ENCODE measurements at places on chromosomes 11 and 22.

- DNase-seq, result no peak
Observed at GRCh38 chr11:101341578-101341977, 212.0 kb upstream of the PGR start.

- no peak for DNase-seq
Observed at GRCh38 chr11:86518211-86518610, 143.5 kb downstream of the CCDC81 start.

GRCh38 chr11:13183094-13183825 is 94.3 kb upstream of the BMAL1 start:
- peak; percentile 63 for DNase-seq

GRCh38 chr11:120563703-120564572 is 52.4 kb downstream of the GRIK4 start:
- no peak for DNase-seq

DNA sequence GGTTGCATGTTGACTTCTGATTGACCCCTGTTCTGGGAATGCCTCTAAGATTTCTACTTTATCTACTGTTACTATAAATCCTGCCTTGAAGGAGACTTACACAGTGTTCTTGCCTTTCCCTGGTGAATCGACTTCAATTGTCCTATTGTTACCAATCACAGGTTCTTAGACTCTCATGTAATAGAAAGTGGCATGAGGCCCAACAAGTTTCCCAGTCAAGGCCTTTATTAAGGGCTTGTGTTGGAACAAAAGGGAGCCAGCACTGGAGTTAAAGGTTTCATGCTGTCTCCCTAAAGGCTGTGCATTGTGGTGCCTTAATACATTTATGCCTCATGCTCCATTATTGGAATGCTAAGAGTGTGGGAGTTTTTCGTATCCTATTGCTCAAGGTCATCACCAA is 23.3 kb downstream of the MS4A2 start:
- DNase-seq, result no peak

GRCh38 chr11:72139500-72139899 is 4.0 kb downstream of the FOLR3 start:
- DNase-seq, result no peak

DNA sequence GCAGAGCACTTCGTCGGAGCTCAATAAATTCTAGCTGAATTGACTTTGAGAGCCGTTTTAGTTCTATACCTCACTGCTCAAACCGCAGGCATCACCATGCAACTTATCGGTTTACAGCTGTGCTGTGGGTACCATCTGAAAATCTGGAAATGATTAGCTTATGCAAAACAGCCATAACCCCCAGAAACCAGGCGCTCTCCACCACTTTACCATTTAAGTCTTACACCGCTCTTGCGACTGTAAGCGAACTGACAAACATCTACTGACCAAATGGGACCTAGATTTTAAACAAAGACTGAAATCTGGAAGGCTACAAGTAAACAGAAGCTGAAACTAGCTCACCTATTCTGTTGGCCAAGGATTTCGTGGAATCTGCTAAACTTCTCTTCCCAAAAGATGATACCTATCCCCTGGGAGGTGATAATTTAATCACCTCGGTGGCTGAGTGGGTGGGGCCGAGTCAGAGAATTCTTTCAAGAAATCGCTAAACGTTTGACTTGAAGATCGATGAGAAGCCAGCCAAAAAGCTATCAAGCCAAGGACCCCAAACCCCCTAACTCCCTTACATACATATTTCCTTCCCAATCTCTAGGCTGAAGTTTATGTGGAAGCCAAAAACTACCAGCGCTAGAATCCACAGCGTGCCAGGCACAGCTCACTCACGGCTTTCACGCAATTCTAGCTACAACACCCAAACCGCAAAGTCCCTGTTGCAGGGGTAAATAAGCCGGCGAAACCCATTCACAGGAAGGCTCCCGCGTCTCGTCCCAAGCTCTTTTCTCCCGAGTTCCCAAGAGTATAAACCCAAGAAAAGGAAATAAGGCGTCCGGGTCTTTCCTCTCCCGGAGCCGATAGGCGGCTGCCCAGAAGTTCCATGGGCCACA is 644 bp downstream of the SPTY2D1 start:
- DNase-seq, result no peak

DNA sequence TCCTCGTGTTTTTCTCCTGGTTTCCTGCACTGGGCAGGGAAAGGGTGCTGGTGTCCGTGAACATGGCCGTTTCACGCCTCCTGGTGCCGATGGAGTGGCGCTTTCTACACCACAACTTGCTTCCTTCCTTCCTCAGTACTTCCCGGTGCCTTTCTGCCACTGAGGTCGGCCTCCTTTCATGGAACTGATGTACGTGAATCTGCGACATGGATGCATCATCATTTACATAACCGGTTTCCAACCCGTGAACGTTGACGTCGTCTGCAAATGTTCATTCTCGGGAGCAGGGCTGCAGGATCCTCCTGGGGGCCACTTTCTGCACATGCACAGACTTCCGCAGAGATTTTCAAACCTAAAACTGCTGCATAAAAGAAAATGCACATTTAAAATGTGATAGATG is 474.4 kb downstream of the BRD1 start:
- no peak for DNase-seq

DNA sequence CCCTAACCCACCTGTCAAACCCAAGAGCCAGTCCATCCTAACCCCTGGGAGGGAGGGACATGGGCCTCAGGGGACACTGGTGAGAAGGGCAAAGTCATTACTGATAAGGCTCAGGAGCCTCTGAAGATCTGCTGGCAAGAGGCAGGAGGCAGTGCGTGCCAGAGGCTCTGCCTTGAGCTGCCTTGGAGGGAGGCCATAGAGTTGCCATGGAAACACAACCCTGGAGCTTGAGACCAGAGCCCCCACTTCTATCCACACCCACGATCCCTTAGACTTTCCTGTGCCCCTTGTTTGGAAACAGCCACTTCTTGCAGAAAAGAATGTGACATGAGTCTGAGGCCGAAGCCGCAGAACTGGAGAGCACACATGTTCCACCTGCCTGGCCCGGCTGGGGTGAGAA is 89.7 kb upstream of the CSNK2A3 start:
- no peak for DNase-seq

DNA sequence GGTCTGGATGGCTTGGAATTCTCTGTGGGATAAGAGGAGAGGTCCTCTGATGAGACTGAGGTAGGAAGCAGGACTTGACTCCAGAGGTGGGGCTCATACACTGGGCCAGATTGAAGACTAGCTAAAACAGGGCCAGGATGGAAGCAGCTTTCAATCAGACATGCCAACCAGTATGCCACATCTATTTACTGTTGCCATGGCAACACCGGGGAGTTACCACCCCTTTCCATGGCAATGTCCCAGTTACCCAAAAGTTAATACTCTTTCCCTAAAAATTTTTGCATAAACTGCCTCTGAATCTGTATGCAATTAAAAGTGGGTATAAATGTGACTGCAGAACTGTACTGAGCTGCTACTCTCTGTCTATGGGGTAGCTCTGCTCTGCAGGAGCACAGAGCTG is 247.5 kb upstream of the ZBED5 start:
- DNase-seq, result no peak

DNA sequence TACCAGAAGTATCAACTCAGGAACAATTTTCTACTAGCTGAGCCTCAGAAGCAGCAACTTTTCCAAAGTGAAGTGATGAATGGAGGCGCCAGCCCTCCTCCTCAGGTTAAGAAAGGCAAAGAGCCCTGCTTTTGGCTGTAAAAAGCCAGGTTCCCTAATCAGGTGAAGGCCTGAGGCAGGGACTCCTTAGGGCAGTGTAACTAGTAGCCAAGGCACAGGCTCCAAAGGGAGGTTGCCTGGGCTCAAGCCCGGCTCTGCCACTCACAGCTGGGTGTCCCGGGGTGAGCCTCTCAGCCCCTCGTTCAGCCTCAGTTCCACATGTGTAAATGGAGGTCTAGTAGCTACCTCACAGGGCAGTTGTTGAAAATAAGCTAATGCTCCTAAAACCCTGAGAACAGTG is 19.5 kb downstream of the TSKU start:
- DNase-seq, result no peak

DNA sequence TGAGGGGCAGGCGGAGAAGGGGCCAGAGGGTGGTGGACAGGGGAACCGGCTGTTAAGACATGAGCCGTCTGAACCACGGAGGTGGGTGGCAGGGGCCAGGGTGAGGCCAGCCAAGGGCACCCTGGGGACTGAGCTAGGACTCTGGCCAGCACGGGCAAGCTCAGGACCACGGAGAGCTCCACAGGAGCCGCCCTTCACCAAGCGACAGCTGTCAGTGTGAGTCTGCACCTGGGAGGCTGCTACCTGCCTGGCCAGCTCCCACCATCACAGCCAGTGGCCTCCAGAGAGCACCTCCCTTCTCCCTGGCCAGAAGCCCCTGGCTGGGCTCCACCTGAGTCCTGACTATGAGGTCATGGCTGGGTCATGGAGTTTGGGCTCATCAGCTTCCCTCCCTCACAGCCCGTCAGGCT is 21.6 kb downstream of the MGAT3 start:
- DNase-seq, result peak; percentile 48

GRCh38 chr11:86623041-86623621 is 49.3 kb downstream of the ME3 start:
- DNase-seq, result no peak

DNA sequence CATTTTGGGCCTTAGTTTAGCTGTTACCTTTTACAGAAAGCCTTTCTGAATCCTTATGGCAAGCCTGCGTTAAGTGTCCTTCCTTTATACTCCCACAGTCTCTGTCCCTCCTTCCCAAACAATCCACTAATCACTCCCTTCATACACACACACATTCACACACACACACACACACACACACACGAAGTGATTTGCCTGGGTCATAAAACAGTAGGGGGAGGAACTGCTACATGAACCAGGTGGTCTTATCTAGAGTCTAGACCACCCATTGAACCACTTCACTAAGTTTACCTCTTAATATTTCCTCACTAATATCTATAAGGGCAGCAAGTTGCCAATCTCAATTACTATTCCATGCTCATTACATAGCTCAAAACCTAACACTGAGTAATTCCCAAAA is 196.7 kb upstream of the GUCY1A2 start:
- DNase-seq, result no peak

- no peak for DNase-seq
Observed at GRCh38 chr11:66063900-66064299, 6.2 kb upstream of the PACS1 start.

- DNase-seq, result no peak
Observed at GRCh38 chr22:33682927-33683326, 237.3 kb downstream of the LARGE1 start.

- DNase-seq, result no peak
Observed at GRCh38 chr11:44319170-44319551, 9.2 kb upstream of the ALX4 start.

GRCh38 chr22:48884324-48884723 is 943.3 kb downstream of the BRD1 start:
- no peak for DNase-seq

DNA sequence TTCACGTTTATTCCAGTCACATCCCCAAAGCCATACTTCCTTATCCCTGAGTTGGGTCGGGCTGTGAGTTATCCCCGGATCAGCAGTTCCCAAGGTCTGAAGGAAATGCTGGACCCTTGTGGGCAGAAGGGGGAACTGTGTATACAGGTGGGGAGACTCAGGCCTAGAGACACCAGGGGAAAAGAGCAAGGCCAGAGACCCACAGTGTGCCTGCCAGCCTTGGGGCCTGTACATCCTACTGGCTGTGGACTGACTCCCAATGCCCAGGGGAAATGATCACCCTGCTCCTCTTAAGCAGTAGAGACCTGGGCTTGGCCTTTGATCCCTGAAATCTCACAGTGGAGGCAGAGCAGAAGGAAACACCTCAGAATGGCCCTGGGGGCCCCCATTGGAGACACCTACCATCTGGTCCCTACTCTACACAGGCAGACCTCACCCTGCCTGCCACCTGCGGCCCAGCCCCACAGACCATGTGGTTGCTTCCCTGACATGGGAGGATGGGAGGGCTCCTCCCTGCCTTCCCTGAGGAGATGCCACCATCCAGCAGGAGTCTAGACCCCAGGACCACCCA is 1.3 kb downstream of the SELENOM start:
- DNase-seq, result peak; percentile 5

DNA sequence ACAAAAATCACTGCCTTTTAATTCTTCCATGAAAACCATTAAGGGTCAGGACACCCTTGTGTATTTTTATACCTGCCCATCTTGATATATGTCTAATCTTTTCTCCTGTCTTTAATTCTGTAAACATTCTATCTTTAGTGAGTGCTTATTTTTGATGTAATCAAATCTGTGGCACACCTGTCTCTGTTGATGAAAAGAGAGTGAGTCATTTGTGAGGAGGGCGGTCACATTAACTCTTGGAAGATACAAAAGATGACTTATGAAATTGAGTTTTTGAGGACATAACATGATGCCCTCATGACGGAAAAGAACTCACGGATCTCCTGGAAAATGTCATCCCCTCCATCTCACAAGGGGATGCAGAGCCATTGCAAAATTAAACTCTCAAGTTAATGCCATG is 206.5 kb upstream of the PGR start:
- DNase-seq, result no peak

- DNase-seq, result peak; percentile 99
Observed at GRCh38 chr11:70233511-70233934, 30.4 kb downstream of the FADD start.

- DNase-seq, result no peak
Observed at GRCh38 chr11:11993839-11994238, 14.6 kb downstream of the DKK3 start.

- no peak for DNase-seq
Observed at GRCh38 chr11:126573325-126573978, 218.0 kb downstream of the ST3GAL4 start.

GRCh38 chr22:22955866-22956535 is 68.4 kb downstream of the IGLL5 start:
- peak; percentile 49 for DNase-seq

DNA sequence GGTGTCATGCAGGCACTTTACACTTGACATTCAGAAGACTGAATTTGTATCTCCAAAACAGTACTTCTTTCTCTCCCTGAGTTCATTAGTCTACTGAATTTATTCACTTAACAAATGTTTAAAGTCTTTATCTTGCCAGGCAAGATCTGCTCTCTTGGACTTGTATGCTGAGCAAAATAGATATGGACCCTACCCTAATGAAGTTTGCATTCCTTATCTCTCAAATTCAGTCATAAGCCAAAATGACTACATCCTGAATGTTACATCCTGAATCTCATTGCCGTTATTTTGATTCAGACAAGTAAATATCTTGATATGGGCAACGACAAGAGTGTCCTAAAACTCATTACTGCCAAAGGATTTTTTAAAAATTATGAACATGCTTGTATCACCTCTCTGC is 29.7 kb downstream of the FAR1 start:
- no peak for DNase-seq

DNA sequence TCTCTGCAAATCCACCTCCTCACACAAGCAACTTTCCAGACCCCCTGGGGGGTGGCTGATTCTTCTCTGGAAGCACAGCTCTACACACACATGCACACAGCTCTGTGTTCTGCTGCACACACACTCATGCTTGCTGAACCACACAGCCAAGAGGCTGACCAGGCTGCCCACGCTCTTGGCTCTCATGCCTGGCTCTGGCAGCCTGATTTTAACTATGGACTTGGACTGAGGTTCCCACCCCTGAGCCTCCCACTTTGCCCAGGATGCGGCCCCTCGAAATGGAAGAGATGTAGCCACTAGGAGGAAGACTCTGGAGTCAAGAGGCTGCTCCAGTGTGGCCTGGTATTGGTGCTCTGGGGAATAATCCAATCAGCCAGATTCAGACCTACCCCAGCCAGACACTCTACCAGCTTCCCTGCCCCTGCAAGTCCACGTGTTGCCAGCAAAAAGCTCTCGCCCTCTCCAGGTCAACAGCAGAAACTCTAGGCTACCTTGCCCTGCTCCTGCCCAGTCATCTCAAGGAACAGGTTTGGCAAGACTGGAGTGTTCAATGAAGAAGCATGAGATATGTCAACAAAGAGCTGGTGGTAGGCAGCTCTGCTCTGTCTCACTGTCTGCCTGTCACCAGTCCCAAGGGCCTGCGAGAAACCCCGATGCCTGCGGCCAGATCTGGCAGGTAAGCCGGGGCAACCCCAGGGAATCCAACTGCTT is 8.8 kb upstream of the CASTOR1 start:
- peak; percentile 85 for DNase-seq
